ENCODE measurements at places on chromosomes 6 and 20.

DNA sequence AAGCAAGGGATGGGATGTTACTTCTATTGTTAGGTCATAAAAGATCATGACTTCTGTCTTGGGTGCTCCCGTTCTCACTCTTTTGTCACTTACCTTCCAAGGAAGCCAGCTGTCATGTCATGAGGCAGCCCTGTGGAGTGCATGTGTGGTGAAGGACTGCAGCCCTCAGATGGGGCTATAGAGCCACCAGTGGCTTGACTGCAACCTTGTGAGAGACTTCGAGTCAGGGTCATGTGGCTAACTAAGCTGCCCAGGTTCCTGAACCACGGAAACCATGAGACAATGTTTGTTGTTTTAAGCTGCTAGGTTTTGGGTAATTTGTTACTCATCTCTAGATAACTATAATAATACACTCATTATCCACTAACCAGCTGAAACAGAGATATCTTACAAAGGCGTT, 477.1 kb downstream of the BTBD3 start:
- DNase-seq: no peak

GRCh38 chr6:5506597-5506996, 245.3 kb downstream of the FARS2 start:
- no peak for DNase-seq

- peak; percentile 88 for DNase-seq
Observed at GRCh38 chr6:2938632-2939083, 32.7 kb downstream of the SERPINB6 start.

GRCh38 chr6:104519566-104519965, 340.2 kb downstream of the HACE1 start:
- no peak for DNase-seq

DNA sequence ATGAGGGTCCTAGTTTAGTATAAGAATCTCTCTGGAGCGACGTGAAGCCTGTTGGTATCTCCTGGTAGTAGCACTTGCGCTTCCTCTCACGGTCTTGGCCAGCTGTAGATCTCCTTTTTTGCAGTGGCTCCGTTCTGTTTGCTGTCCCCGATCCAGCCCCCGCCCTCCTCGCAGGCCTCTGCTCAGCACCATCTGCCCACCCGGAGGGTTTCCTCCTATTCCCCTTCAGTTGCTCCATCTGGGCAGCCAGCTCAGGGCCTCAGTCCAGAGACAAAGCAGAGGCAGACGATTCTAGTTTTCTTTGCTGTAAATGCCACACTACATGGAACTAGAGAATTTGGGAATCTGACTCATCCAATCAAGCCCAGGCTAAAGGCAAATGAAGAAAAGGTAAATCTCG, 126.6 kb downstream of the TIAM2 start:
- no peak for DNase-seq

GRCh38 chr6:150382171-150382570, 13.4 kb downstream of the IYD start:
- no peak for DNase-seq

- DNase-seq: no peak
Observed at GRCh38 chr6:133769463-133769862, 119.5 kb upstream of the TCF21 start.

DNA sequence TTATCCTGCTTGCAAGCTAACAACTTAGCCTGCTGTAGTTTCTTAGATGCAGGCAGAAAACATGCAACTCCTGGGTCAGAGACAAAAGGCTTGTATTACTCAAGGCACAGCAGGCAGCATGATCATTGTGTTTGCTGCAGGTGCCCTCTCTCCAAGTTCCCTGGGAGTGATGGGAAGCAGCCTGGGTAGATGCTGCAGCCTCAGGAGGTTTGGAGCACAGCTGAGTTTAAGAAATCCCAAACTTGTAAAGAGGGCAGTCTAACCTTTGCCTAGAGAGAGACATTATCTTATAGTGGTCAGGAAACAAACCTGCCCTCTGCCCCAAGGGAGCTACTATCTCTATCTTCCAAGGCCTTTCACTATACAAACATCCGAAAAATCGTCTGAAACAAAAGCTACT, 61.1 kb downstream of the PFDN4 start:
- no peak for DNase-seq
